CD4-positive, alpha-beta T cell treated with Interleukin-2 at 100 ng/mL for 4 hours (primary cell): ENCODE measurements at places on chromosomes 12 and 14.

GRCh38 chr12:100688451-100688864, 106.1 kb upstream of the ANO4 start:
- no peak for DNase-seq

- DNase-seq, result no peak
Measured at GRCh38 chr14:36513012-36513420, 7.0 kb downstream of the NKX2-1 start.

DNA sequence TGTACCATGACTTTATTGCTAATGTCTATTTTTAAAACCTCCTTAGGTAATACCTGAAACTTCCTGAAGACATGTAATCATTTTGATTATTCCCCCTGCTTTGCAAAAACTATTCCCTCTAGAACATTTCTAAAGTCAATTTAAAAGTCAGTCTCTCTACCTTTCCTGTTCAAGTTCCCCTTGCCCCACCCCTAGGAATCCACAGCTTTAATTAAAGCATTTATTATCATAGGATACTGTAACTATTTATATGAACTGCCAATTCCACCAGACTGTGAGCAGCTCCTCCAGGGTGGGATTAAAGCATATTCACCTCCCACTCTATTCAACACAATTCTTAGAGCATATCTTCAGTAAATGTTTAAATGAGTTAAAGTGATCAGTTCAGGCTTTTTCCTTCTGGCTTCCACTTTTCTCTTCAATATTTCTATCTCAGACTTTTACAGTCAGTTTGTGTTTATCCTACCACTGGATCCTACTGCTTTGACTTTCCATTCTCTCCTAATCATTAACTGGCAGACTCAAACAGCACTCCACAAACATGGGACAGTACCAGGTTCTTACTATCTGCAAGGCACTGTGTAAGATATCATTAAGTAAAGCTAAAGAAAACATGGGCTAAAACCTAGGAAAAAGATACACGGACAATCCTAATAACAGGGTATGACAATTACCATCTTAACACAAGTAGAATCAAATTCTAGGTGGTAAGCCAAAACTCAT, 39.1 kb downstream of the PTPN21 start:
- no peak for DNase-seq

DNA sequence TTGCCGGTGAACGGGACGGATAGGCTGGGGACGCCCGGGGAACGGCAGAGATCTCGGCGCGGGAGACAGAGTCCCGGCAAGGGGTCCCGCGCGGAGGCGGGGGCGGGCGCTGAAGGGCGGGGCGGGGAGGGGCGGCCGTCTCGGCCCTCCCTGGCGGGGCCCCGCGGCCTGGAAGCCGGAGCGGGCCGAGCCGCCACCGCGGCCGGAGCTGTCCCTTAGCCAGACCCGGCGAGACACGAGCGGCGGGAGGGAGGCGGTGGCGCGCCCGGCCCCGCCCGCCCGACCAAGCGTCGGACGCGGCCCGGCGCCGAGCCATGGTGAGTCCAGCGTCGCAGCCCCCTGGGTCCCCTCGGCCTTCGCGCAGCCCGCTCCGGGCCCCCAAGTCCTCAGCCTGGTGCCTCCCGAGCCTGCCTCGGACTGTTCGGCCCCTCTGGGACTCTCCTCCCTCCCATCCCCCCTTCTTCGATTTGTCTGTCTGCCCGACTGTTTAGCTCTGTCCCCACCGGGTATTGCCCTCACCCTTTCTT, at the start of gene ARHGEF40:
Gene ARHGEF40 (plus strand): TSS at position 222 of the 527 bp plus-strand sequence. CDS start 93 bp downstream, at position 315.
- peak; percentile 26 for DNase-seq

DNA sequence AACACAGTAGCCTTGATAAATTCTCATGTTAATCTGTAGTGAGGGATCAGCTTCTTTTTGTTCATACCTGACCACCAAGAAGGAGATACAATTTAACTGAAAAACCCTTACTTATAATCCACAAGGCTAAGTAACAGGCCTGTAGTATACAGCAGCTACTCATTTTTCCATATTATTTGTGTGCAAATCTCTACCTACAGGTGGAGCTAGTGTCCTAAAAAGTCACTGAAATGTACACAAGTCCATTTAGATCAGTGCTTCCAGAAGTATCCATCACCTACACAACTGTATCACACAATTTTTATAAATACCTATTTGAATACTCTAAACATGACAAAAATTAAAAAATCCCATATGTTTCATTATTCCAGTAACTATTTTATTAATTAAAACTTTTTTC, 173.2 kb downstream of the SLC35F4 start:
- no peak for DNase-seq
